ENCODE measurements at places on chromosomes 4 and X. TPM values are rescaled to one million over a fixed set of nuclear protein-coding genes. Genes with fewer than 3 reads are reported as not detected.

AKAP4 gene
- total RNA-seq: not detected

LDB2 gene
- 46.8 TPM for total RNA-seq

PNMA6A gene
- 2.0 TPM for total RNA-seq

DNA sequence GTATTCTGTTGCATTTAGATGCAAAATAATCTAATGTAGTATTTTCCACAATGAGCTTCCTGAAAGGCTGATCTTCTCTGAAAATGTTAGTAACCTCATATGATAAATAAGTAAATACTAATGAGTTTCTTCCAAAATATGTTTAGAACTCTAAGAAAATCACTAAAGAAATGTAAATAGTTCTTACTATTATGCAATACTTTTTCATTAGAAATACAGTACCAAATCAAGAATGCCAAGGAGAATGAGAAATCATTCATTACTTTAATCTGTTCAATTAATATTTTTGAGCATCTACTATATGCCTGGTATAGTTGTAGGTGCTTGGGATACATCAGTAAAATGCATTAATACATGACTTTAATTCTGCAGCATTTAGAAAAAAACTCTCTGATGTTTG lies 130.6 kb downstream of the IL1RAPL1 start:
- DNase-seq: no peak

DNA sequence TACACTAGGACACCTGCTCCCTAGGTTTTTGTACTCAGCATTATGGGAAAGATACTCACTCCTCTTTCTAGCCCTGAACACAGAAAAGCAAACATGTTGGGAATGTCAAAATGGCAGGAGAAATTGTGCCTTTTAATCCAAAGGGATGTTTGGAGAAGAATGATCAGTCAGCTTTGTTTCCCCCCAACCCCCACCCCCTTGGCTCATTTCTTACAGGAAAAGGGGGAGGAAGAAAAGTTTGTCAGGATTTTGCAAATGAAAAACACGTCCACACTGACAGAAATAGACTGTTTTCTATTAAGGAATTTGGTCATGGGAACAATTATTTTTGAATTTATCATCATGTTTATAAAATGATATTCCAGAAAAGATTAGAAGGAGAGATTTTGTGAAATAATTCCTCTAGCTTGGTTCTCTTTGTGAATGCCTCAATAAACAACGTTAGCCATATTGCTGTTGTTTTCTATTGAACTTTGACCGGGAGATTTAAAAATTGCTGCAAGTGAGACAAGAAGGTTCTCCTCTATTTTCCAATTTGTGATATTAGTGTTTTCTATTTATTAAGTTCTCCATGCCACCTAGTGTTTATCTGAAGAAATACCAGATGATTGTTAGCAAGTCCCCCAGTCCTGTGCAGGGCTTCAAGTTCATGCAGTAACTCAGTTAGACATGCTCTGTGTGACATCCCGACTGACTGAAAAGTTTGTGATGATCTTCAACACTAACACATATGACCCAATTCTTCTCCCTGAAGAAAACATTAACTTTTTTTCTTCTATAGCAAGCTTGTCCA lies 31.3 kb upstream of the TFDP3 start:
- no peak for DNase-seq
